ENCODE measurements at places on chromosomes 16 and 17.

DNA sequence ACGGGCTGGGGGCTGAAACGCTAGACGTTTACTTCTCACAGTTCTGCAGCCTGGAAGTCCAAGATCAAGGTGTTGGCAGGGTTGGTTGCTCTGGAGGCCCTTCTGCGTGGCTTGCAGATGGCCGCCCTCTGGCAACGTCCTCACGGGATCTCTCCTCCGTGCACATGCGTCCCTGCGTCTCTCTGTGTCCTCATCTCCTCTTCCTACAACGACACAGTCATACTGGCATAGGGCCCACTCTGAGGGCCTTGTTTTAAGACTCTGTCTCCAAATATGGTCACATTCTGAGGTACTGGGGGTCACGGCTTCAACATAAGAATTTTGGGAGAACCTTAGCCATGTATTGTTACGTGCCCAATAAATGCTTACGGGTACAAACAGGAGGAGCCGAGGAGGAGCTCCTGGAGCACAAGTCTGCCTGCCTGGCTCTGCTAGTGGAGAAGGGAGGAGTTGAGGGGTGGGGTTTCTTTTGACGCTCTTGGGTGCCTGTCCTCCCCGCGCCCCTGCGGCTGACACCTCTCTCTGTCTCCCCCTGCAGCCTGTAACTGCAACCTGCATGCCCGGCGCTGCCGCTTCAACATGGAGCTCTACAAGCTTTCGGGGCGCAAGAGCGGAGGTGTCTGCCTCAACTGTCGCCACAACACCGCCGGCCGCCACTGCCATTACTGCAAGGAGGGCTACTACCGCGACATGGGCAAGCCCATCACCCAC is 141.1 kb downstream of the NTN1 start:
- DNase-seq = no peak

GRCh38 chr16:84509032-84509950 is 4.8 kb upstream of the MEAK7 start:
- no peak for DNase-seq

DNA sequence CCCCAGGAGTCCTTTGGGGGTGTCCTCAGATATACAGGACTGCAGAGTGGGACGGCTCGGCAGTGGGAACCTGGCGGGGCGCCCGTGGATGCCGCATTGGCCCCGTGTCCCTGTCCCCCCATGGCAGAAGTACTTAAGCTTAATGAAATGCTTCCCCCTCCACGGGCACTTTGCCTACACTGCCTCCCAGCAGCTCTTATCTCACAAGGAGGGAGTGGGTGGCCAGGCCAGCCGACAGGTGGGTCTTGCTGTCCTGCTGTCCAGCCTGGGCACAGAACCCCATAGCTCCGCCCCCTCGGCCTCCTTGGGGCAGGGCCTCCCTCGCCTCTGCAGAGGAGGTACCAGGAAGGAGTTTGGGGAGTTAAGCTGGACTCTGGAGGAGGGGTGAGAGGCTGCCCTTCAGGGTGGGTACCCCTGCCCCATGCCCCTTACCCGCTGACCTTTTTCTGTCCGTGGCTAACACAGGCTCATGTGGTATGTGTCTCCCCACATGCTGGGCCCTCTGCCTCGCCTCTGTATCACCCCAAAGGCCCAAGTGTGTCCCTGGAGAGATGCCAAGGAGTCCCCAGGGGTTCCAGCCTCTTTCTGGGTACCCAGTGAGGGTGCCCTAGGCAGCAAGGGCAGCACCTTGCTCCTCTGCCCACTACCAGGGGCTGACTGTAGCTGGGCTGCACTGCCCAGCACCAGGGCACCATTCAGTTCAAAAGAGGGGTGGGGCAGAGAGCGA is 8.7 kb downstream of the THRA start:
- peak; percentile 79 for DNase-seq

DNA sequence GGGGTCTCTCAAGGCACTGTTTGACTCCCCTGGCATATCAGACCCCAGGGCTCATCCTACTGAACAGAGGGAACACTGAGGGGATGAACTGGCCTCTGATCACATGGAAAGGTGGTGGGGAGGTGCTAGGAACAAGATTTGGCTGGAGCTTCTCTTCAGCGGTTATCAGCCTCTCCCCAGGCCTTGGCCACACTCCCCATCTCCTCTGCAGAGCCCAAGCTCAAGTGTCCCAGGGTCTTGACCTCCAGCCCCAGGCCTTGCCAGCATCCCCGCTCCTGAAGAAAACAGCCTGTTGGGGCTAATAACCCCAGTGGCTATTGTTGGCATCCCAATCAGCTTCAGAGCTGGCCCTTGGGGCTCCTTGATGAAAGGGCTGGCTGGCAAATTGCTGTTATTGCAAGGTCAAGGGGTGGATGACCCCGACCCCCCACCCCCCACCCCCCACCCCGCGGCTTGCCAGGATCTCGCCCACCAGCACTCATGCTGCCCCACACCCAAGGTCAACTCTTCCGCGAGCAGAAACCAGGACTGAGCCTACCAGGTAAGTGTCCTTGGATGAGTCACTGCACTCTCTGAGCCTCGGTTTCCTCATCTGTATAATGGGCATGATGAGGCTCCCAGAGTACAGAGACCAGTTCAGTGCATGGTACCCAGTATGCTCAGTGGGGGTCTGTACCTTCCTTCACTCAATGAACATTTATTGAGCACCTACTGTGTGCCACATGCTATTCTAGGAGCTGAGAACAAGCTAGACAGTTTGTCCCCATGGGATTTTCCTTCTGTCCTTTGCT is 18.8 kb upstream of the FAM83G start:
- no peak for DNase-seq

DNA sequence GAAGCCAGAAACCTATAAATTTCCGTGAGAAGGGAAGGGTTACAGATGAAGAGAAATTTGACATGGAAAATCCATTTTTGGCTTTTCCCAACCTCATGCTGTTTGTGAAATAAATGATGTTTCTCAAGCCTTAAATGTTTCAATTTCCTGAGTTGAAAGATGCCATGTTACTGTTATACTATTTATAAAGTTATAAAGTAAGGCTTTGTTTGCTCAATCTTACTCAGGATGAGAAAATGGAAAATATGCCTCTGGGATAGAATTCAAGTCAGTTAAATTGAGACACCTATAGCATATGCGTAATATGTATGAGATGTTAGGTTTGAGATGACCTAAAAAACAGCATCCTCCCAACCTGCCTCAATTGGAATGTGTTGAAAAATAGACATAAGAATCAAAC is 19.9 kb upstream of the FAM20A start:
- DNase-seq = no peak

DNA sequence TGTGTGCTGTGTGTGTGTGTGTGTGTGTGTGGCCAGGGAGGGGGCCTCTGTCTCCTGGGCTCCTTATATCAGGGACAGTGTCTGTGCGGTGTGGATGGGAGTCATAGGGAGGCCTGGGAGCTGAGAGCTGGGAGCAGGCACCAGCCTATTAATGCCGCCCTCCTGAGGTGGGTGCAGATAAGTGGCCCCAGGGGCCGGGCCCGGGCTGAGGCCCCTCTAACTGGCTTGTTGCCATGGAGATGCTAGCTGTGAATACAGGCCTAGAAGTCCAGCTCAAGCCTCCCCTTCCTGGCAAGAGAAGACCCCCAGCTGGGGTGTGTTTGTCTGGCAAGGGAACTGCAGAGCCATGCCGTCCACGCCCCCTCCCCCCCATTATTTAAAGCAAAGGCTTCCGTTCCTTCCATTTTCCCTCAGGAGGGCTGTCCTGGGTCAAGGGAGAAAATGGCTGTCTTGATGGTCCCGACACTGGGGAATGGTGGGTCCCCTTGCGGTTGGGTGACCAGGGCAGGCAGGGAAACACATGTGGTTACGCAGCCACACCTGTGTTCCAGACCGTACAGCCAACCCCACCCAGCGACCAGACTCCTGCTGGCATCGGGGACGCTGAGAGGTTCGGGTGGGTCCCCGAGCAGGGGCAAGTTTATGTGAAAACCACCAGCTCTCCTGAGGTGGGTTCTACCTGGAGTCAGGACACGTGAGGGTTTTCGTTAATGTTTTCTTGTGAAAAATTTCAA is 141.1 kb downstream of the MRM1 start:
- DNase-seq = peak; percentile 33

DNA sequence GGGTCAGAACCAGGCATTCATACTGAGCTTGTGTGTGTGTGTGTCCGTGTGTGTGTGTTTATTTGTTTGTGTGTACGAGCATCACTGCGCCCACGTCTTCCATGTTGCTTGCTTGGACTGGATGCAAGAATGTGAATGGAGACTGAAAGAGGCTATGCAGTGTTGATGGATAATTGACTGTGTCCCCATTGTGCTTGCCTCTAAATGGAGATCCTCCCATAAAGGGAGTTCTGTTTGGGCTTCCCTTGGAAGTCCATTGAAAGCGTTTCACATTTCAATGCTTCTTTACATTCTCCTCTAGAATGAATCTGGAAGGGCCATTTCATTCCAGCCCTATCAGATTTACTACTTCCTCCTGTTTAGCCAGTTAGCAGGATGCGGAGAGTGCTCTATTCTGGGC is 124.0 kb downstream of the GP2 start:
- no peak for DNase-seq

- DNase-seq = no peak
Measured at GRCh38 chr16:29820271-29820701, at the start of gene MVP. MVP (plus strand) TSS chr16:29820462; CDS start chr16:29830550, 10,088 bp downstream.

GRCh38 chr17:51034800-51035199 is 85.9 kb downstream of the SPAG9 start:
- DNase-seq = no peak

- DNase-seq = peak; percentile 49
Measured at GRCh38 chr17:37701496-37701898, 43.4 kb downstream of the HNF1B start.

DNA sequence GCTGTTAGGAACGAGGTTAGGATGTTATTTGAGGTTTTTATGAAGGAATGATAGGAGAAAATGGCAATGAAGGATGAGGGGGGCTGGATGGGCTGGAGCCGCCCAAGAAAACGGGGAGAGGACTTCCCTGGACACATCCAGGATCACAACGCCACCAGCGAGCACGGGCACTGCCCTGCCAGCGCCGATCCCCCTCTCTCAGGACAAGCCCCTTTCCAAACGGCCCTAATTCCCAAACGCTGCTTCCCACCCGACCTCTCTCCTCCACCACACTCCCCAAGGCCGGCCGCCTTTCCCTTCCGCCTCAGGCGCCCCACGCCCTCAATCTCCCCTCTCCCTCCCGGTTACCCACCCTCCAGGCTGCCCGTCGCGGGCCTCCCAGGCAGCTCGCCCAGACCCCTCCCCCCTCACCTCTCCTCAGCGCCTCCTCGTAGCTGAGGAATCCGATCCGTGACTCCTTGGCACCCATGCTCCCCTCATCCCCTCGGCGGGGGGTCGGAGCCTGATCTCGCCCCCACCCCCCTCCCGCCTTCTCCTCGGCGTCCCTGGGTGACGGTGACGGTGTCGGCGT is 377 bp downstream of the USP32 start:
- DNase-seq = no peak

DNA sequence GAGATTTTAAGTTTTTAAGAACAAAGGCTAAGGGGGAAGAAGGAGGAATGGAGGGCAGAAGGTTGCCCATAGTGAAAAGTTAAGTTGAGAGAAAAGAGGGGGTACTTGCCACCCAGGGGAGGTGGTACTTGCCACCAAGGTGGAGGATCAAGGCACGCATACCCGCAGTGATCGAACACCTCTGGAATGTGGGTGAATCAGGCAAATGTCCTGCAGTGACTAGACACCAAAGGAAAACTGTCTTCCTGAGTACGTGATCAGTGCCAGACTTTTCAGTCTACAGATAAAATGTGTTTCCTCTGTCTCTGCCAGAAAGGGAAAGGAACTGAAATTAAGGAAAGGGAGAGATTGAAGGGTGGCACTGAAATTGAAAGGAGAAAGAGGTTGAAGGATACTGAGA is 2285.3 kb downstream of the TP53TG3F start:
- no peak for DNase-seq

DNA sequence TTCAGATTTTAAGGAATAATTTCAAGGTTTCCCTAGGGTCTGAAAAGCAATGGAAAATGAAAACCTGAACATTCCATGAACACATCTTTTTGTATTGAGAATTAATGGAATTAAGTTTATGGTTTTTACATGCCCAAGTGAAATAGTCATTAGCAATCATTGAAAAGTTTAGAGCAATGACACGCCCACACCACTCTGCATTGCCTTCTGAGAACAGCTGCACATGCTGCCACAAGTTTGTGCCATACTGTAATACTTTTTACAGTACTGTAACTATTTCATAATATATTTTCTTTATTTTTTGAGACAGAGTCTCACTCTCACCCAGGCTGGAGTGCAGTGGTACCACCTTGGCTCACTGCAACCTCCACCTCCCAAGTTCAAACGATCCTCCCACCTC is 345.2 kb upstream of the PMFBP1 start:
- DNase-seq = no peak

- DNase-seq = no peak
Measured at GRCh38 chr17:82867763-82868325, 28.0 kb upstream of the ZNF750 start.

GRCh38 chr16:79162977-79163376 is 437.6 kb downstream of the MAF start:
- no peak for DNase-seq

DNA sequence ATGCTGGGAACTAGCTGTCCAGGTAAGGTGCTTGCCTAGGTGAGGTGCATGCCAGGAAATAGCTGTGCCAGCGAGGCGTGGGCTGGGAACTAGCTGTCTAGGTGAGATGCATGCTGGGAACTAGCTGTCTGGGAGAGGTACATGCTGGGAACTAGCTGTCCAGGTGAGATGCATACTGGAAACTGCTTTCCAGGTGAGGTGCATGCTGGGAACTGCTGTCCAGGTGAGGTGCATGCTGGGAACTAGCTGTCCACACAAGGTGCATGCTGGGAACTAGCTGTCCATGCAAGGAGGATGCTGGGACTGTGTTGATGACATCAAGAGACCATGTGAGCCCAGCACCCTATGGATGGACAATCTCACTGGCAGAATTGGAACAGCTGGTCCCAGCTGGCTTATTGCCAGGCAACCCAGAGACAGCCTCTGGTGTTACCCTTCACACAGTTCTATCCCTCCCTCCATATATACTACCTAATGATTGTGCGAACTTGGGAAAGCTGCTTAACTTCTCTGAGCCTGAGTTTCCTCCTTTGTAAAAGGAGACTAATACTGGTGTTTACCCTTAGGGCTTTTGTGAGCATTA is 479.9 kb upstream of the RBFOX1 start:
- no peak for DNase-seq

- no peak for DNase-seq
Measured at GRCh38 chr16:87653234-87653633, 50.9 kb downstream of the JPH3 start.

DNA sequence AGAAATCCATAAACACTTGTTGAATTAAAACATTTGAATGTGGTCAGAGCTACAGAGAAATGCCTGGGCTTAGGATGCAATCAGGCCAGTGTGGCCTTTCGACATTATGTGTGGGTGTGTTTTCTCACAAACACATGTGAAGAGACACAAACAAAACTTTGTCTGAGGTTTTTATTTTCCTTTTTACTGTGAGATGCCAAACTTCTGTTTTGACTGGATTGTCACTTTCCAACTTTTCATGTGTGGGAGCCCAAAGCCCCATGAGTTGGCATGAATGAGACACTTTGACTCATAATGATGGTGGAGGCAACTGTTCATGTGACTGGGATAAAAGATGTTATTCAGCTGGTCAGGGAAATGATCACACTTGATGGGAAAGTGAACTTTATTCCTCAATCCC is 71.9 kb upstream of the GAS7 start:
- DNase-seq = no peak

Measured in erythroblast (primary cell).